T-helper 17 cell (primary cell): ENCODE measurements at places on chromosomes 5 and 9. TPM values are rescaled to one million over a fixed set of nuclear protein-coding genes. Genes with fewer than 3 reads are reported as not detected.
A peak's percentile ranks its signal among the peaks of the same experiment; 100 is the strongest.

The IL13 gene
- not detected for total RNA-seq

DNA sequence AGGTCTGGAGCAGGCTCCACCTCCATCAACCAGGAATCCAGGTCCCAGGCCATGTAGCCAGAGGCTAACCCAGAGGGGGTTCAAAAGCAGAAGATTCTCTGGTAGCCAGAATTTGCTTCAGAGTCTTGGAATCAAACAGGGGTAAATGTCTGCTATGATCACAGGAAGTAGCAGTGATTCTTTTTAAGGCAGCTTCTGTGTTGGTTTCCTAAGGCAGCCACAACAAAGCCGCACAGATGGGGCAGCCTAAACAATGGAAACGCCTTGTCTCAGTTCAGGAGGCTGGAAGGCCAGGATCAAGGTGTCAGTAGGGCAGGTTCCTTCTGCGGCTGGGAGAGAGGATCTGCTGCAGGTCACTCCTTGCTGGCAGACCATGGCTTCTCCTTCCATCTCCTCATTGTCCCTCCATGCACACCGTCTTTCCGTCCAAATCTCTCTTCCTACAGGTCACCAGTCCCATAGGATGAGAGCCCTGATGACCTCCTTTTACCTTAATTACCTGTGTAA is 167.3 kb downstream of the ROR2 start:
- peak overlapping the region; percentile 30 for H3K27ac ChIP-seq
- H3K4me1 ChIP-seq: peaks cover 8% of the 10 kb centered on the region
- DNase-seq: no peak
- H3K27me3 ChIP-seq: peaks cover 31% of the 10 kb centered on the region

GRCh38 chr5:68554571-68555279 is 339.2 kb downstream of the PIK3R1 start:
- H3K36me3 ChIP-seq: no peaks in the 10 kb centered on the region
- no peak overlapping the region for H3K4me3 ChIP-seq
- no peak overlapping the region for H3K27ac ChIP-seq
- H3K27me3 ChIP-seq: no peaks in the 10 kb centered on the region
- no peaks in the 10 kb centered on the region for H3K4me1 ChIP-seq

The GFI1B gene
- total RNA-seq: 1.1 TPM

GRCh38 chr9:18361646-18362045 is 112.3 kb upstream of the ADAMTSL1 start:
- no peak overlapping the region for H3K27ac ChIP-seq
- no peak overlapping the region for H3K4me3 ChIP-seq
- H3K4me1 ChIP-seq: no peaks in the 10 kb centered on the region

- peaks cover 3% of the 10 kb centered on the region for H3K4me1 ChIP-seq
- H3K27me3 ChIP-seq: peaks cover 29% of the 10 kb centered on the region
- no peaks in the 10 kb centered on the region for H3K36me3 ChIP-seq
- DNase-seq: no peak
Observed at GRCh38 chr5:148202531-148203203, at the start of gene SPINK6. Gene SPINK6 (plus strand): TSS chr5:148203042. CDS start chr5:148203097, 55 bp downstream.

DNA sequence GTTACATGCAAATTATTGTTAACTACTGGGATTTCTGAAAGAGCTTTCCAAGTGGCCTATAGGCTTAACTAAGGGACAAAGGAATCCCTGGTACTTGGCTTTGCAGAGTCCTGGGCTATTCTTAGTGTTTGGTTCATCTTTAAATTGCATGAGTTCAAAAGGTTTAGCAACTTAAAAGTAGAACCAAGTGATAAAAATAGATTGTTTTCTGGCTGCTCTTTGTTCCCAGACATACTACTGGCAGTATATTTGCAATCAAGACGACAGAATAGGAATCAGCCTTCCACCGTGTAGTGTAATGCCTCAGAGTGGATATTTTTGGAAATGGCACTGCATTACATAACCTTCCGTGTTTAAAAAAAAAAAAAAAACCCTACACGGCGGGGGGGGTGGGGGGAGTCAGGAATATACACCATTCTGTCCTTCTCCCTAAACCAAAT is 1.0 kb downstream of the NREP start:
- no peak overlapping the region for H3K27ac ChIP-seq
- no peak overlapping the region for H3K4me3 ChIP-seq
- DNase-seq: no peak

- peaks cover 9% of the 10 kb centered on the region for H3K4me1 ChIP-seq
- no peak overlapping the region for H3K4me3 ChIP-seq
- no peak for DNase-seq
- H3K27ac ChIP-seq: no peak overlapping the region
- H3K36me3 ChIP-seq: no peaks in the 10 kb centered on the region
Observed at GRCh38 chr9:31034311-31034710, 1350.1 kb upstream of the ACO1 start.

DNA sequence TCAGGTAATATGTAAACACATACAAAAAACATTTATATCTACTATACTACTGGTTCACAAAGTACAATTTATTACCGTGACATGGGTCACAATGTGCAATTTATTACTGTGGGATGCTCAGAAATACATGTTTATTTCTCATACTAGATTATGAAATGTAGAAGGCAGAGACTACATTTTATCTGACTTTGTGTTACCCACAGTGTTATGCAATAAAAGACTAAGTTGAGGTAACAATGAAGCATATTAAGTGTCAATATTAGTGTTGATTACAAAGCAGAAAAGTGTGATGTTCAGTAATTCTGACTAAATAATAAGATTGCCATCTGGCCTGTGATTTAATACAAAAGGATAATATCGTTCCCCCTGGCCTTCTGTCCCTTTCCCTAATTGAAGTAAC is 42.4 kb downstream of the CPLANE1 start:
- H3K4me3 ChIP-seq: no peak overlapping the region
- H3K27me3 ChIP-seq: no peaks in the 10 kb centered on the region
- no peak for DNase-seq
- H3K36me3 ChIP-seq: peaks cover 2% of the 10 kb centered on the region
- no peak overlapping the region for H3K27ac ChIP-seq
- peaks cover 4% of the 10 kb centered on the region for H3K4me1 ChIP-seq

- no peak overlapping the region for H3K27ac ChIP-seq
- no peak overlapping the region for H3K4me3 ChIP-seq
- DNase-seq: no peak
- H3K4me1 ChIP-seq: no peaks in the 10 kb centered on the region
- H3K36me3 ChIP-seq: peaks cover 16% of the 10 kb centered on the region
Observed at GRCh38 chr9:132627594-132627993, 42.2 kb downstream of the DDX31 start.

The LHFPL2 gene
- 1.3 TPM for total RNA-seq

DNA sequence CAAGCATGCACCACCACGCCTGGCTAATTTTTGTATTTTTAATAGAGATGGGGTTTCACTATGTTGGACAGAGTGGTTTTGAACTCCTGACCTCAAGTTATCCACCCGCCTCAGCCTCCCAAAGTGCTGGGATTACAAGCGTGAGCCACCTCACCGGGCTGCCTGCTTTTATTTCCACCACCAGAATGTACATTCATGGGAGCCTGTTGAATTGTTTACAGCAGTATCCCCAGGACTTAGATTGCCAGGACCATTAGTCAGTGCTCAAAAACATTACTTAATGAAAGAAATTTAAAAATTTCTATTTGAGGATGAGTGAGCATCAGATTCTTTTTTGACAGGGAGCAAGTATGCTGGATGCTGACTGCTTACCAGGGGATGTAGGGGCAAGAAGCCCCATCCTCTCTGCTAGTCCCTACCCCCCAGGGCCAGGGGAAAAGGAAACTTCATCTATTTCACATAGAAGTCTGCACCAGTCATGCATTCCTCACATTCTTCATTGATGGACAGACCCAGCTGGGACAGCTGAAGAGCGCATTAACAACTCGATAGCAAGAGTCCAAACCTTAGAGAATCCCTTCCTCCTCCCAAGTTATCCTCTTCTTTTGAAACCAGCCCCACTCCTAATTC is 10.3 kb upstream of the RGMB start:
- no peak overlapping the region for H3K4me3 ChIP-seq
- peaks cover 39% of the 10 kb centered on the region for H3K27me3 ChIP-seq
- no peak overlapping the region for H3K27ac ChIP-seq
- no peaks in the 10 kb centered on the region for H3K36me3 ChIP-seq
- DNase-seq: no peak

- peaks cover 6% of the 10 kb centered on the region for H3K36me3 ChIP-seq
- peak overlapping the region; percentile 29 for H3K27ac ChIP-seq
- H3K4me3 ChIP-seq: no peak overlapping the region
- no peak for DNase-seq
Observed at GRCh38 chr5:135353952-135354721, 44.9 kb downstream of the MACROH2A1 start.

DNA sequence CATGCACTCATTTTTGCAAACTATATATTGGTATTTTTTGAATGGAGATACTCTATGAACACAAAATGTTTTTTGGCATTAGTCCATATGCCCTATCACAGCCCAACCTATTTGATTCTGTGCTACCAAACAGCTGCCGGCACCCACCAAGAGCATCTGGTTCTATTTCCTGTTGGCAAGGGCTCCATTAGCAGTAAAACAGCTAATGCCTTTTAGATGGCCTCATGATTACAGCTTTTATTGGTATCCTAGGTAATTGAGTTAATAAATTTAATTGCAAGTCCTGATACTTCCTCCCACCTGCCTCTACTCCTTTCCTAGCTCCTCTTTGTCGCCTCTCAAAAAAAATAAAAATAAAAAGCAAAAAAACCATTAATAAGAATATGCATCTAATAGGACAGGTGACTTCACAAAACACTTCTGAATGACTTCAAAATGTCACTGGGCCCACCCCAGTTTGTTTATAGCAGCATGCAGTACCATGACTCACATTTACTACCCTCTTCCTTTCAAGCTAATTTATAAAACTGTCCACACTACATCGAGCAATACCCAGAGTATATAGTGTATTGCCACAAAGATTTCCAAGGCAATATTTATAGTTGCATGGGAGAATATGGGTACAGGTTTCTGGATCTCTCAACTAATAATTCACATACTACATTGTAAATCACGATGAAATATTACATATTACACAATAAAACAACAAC is 620.4 kb downstream of the SLCO4C1 start:
- H3K4me1 ChIP-seq: peaks cover 5% of the 10 kb centered on the region
- peaks cover 19% of the 10 kb centered on the region for H3K27me3 ChIP-seq
- H3K4me3 ChIP-seq: no peak overlapping the region
- DNase-seq: no peak

DNA sequence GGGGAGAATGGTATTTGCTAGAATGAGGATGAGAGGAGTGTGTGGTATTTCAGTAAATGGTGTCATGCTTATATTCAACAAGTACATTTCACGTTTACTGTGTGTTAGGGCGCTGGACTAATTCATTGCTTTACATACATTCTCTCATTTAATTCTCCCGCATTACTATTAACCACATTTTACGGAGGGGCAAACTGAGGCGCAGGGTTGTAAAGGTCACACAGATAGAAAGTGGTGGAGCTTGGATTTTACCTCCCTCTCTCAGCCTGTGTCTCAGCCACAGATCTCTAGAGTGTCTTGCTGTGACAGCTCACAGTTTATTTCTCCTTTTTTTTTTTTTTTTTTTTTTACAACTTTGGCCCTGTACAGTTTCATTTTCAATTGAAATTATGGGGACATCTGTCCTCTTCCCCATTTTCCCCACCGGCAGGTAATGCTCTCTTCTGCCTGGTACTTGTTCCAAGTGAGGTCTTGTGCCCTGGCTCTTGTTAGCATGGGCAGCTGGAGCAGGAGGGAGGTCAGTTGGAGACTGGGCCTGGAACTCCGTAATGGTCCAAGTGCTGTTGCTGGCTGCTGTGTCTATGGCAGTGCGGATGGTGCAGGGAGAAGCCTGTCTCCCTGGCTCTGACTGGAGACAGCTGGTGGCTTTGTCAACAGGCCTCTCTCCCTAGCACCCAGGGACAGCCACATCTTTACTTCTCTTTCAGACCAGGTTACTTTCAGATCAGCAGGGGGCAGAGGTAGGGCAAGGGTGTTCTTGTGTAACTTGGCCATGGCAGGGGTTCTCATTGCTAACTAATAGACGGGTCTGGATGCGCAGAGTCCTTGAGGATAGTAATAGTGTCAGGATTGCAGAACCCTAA is 20.5 kb upstream of the NDST1 start:
- DNase-seq: no peak
- peak overlapping the region; percentile 80 for H3K4me3 ChIP-seq
- peaks cover 23% of the 10 kb centered on the region for H3K4me1 ChIP-seq
- peaks cover 6% of the 10 kb centered on the region for H3K36me3 ChIP-seq

The CTXN3 gene
- not detected for total RNA-seq

GRCh38 chr9:36208521-36209253 is 18.0 kb downstream of the CLTA start:
- no peak overlapping the region for H3K4me3 ChIP-seq
- H3K27me3 ChIP-seq: no peaks in the 10 kb centered on the region
- no peak for DNase-seq
- H3K36me3 ChIP-seq: no peaks in the 10 kb centered on the region
- peak overlapping the region; percentile 75 for H3K27ac ChIP-seq

The CMYA5 gene
- 0.15 TPM for total RNA-seq

- no peaks in the 10 kb centered on the region for H3K4me1 ChIP-seq
- no peaks in the 10 kb centered on the region for H3K36me3 ChIP-seq
- H3K4me3 ChIP-seq: no peak overlapping the region
- H3K27me3 ChIP-seq: peaks cover 5% of the 10 kb centered on the region
Observed at GRCh38 chr9:118273048-118273447, 568.8 kb downstream of the TLR4 start.

The C1QTNF3 gene
- 4.3 TPM for total RNA-seq

The ACOT12 gene
- total RNA-seq: not detected

The SAXO1 gene
- not detected for total RNA-seq
